ENCODE measurements at places on chromosomes 7 and 10.

DNA sequence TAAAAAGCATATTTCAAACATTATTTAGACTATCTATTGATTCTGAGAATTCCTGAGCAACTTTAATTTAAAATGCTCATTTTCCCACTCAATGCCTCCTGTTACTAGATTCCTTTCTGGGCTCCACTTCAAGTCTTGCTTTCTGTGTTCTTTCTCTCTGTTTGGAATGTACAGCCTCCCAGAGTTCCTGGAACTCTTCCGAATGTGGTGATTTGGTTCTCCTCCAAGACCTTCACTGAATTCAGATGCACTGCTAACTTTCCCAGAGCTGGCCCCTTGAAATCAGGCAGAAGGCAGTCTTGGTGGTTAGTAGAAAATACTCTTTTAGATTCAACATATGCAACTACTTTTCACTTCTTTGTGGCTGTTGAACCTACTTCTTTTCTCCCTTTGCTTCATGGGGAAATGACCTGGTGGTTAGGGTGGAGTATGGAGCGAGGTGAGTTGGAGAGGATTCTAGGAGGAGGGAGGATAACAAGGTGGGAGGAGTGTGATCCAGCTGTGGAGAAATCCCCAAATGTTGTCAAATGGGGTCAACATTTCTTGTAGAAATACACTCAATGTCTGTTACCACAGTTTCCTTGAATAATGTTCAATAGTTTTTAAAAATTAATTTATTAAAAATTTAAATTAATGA lies 27.9 kb upstream of the CCDC7 start:
- no peak overlapping the region for H3K4me3 ChIP-seq
- H3K27ac ChIP-seq = no peak overlapping the region
- H3K27me3 ChIP-seq = no peaks in the 10 kb centered on the region

DNA sequence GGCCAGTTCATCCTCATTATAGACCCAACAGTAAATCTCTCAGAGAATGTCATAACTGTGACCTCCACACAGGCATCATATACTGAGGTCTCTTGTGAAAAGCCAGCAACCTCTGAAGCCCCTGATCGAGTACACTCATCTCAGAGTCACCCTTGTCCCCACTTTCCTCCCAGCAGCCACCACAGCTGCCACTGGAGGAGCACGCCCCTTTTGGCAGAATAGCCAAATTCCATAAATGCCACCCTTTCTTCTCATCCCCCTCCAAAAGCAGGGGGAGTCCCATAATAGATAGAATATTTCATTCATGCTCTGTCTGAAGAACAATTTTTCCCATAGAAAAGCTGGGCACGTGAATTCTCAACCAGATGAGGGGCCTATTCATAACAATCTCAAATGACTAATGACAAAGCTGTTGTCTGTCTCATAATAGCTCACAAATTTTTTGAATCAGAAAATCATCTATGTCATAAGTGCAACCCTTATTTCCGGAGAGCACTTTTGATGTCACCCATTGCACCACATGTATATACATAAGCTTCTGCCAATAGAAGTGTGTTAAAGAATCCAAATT lies 47.4 kb downstream of the SGMS1 start:
- no peak overlapping the region for H3K27ac ChIP-seq
- no peaks in the 10 kb centered on the region for H3K27me3 ChIP-seq
- no peak overlapping the region for H3K4me3 ChIP-seq
- peaks cover 11% of the 10 kb centered on the region for H3K4me1 ChIP-seq
- H3K36me3 ChIP-seq = no peaks in the 10 kb centered on the region
- no peak for DNase-seq

DNA sequence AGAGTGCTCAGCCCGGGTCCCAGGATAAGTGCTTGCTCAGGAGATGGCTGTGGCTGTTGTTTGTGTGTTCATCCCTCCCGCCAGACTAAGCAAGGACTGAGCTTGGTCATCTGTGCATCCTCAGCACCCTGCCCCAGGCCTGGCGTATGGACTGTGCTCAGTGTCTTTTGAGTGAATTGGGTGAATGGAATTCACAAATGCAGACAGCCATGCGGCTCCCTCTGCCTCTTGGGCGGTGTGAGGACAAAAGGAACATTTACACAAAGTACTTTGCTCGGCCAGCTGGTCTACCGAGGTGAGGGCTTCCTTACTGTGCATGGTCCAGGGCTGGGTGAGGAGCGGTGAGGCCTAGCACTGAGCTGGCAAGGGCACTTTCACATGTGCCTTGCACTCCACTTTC lies 120.2 kb downstream of the CDH23 start:
- no peak for DNase-seq
- H3K27ac ChIP-seq = no peak overlapping the region
- no peak overlapping the region for H3K4me3 ChIP-seq
- no peaks in the 10 kb centered on the region for H3K27me3 ChIP-seq
- H3K4me1 ChIP-seq = peaks cover 6% of the 10 kb centered on the region

DNA sequence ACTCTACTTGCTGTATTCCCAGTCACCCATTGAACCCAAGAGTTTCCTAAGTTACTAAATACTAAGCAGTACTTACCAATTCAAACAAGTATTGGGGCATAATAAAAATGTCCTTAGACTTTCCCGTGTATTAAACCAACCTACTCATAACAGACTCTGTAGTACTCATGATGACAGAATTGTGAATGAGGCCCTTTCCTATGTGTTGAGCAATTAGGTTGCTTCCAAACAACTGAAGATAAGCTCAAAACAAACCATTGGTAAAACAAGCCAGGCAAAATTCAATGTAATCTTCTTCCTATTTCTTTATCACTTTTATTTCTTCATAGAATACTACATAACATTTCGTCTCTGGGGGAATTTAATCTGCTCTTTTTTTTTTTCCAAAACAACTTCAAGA lies 106.5 kb upstream of the ANK3 start:
- no peaks in the 10 kb centered on the region for H3K27me3 ChIP-seq
- H3K27ac ChIP-seq = no peak overlapping the region
- no peak for DNase-seq
- H3K36me3 ChIP-seq = no peaks in the 10 kb centered on the region

DNA sequence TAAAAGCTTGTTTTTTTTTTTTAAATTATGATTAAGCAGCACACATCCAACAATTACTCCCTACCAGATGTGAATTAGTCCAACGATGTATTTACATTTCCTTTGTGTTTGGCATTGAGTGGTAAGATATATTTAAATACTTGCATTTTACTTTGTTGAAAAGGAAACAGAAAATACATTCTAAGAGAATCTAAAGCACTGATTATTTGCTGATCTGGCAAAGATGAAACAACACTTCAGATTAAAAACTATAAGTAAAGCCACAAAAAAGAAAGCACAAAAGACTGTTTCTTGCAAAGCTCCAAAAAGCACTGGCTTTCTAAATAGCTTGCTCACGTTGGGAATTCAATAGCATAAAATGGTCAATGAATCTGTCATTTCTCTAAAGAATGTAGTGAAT lies 466.5 kb downstream of the PHTF2 start:
- no peaks in the 10 kb centered on the region for H3K27me3 ChIP-seq
- no peak for DNase-seq
- H3K36me3 ChIP-seq = no peaks in the 10 kb centered on the region
- H3K4me3 ChIP-seq = no peak overlapping the region
- H3K27ac ChIP-seq = no peak overlapping the region
- no peaks in the 10 kb centered on the region for H3K4me1 ChIP-seq

- H3K4me1 ChIP-seq = no peaks in the 10 kb centered on the region
- no peak overlapping the region for H3K27ac ChIP-seq
- no peak overlapping the region for H3K4me3 ChIP-seq
These were observed 177.1 kb downstream of the FRMD4A start for GRCh38 chr10:14153570-14154055.

DNA sequence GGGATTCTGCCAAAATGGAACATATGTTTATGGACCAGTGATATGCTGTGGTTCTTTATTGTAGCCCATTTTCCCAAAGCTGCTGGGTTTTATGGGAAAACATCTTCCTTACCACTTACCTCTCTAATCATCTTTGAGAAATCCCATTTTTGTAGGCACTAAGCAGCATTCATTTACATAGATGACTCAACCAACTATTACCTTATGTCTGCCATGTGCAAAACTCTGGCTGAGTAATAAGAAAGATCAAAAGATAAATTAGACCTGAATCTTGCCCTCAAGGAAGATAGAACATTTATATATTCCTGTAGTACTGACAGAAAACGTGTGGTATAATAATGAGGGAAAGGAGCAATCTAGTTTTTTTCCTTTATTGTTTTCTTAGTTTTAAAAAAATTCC lies 24.3 kb downstream of the CBLL1 start:
- no peak overlapping the region for H3K27ac ChIP-seq
- H3K27me3 ChIP-seq = no peaks in the 10 kb centered on the region
- H3K36me3 ChIP-seq = no peaks in the 10 kb centered on the region

DNA sequence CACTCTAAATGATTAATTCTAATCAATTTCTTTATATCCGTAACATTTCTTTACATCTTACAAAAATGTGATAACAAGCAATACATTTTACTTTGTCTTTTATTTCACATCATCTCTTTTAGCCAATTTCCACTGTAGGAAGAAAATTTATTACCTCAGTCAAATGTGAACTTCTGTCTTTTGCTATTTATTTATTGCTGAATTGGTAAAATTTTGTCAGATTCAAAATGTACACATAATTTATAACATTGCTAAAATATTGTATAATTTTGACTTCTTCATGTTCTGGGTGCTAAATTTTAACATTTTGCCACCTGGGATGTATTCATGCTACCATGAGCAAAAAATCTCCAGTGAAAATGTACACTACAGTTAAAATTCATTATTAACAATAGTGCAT lies 158.0 kb downstream of the HGF start:
- no peaks in the 10 kb centered on the region for H3K4me1 ChIP-seq
- DNase-seq = no peak
- H3K27me3 ChIP-seq = peaks cover 2% of the 10 kb centered on the region
- H3K27ac ChIP-seq = no peak overlapping the region
- H3K36me3 ChIP-seq = no peaks in the 10 kb centered on the region

DNA sequence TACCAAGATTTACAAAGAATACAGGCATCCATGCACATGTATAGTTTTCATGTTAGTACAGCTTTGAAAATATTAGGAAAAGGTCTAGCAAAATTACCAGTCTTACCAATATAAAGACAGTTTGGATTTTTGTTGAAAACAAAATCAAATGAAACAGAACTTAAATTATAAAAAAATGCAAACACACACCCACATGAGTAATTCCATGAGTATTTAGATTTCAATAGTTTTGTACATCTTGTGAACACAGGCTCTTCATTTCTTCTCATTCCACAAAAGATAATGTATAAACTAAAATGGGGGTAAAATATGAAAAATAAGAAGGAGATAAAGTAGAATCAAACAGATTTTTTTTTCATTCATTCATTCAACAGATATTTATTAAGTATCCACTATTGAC lies 682.2 kb upstream of the ANKRD30A start:
- no peak overlapping the region for H3K27ac ChIP-seq
- no peaks in the 10 kb centered on the region for H3K36me3 ChIP-seq
- DNase-seq = no peak
- H3K4me1 ChIP-seq = no peaks in the 10 kb centered on the region
- H3K4me3 ChIP-seq = no peak overlapping the region

- H3K27me3 ChIP-seq = no peaks in the 10 kb centered on the region
- H3K4me1 ChIP-seq = no peaks in the 10 kb centered on the region
- no peak overlapping the region for H3K4me3 ChIP-seq
- H3K27ac ChIP-seq = no peak overlapping the region
These were observed 6.4 kb downstream of the USP54 start for GRCh38 chr10:73584737-73585136.

GRCh38 chr10:26540601-26541000 lies 102.5 kb downstream of the APBB1IP start:
- no peak overlapping the region for H3K27ac ChIP-seq
- no peak overlapping the region for H3K4me3 ChIP-seq
- no peaks in the 10 kb centered on the region for H3K36me3 ChIP-seq
- H3K27me3 ChIP-seq = no peaks in the 10 kb centered on the region
- no peaks in the 10 kb centered on the region for H3K4me1 ChIP-seq

GRCh38 chr10:128024426-128024825 lies 101.8 kb downstream of the MKI67 start:
- DNase-seq = no peak
- no peaks in the 10 kb centered on the region for H3K27me3 ChIP-seq
- H3K27ac ChIP-seq = no peak overlapping the region
- no peaks in the 10 kb centered on the region for H3K36me3 ChIP-seq
- no peak overlapping the region for H3K4me3 ChIP-seq

GRCh38 chr10:118342638-118343020 lies 505 bp upstream of the FAM204A start:
- DNase-seq = no peak
- no peaks in the 10 kb centered on the region for H3K36me3 ChIP-seq
- H3K27me3 ChIP-seq = no peaks in the 10 kb centered on the region
- peaks cover 7% of the 10 kb centered on the region for H3K4me1 ChIP-seq

DNA sequence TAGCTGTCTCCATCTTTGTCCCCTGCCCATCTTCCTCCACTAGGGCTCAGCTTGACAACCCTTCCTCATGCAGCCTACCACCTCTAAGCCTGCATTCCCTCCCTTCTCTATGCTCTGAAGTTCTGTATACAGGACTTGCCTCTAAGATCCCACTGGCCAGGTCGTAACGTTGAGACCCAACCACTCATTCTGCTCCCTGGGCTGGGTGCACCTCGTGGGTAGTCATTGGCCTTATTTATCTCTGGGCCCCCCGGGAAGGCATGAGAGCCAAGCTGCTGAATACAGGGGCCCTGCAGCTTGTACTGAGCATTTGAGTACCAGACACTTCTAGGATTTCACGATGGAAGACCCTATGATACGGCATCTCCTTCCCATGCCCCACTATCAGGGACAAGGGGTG lies 31.2 kb downstream of the MYL10 start:
- no peaks in the 10 kb centered on the region for H3K36me3 ChIP-seq
- H3K4me1 ChIP-seq = no peaks in the 10 kb centered on the region

DNA sequence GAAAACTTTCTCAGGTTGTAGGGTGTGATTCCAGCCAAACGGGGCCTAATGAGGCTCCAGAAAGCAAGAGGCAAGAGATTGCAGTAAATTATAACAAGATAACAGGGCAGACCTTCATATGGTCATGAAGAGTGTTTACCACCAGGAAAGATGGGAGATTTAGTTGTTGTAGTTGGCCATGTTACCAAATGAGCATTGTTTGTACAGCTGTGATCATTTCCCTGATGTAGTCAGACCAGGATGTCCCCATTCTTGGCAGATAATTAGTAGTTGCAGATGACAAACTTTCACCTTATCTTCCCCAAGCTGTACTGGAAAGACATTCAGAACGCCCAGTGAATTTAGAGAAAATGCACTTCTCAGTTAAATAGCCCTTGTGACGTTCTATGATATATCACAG lies 630.8 kb downstream of the ANKRD7 start:
- no peak for DNase-seq
- H3K27ac ChIP-seq = no peak overlapping the region
- no peaks in the 10 kb centered on the region for H3K27me3 ChIP-seq
- H3K4me1 ChIP-seq = no peaks in the 10 kb centered on the region

GRCh38 chr10:70760271-70760787 lies 24.8 kb downstream of the TBATA start:
- H3K4me3 ChIP-seq = no peak overlapping the region
- no peak for DNase-seq
- H3K4me1 ChIP-seq = no peaks in the 10 kb centered on the region

- no peaks in the 10 kb centered on the region for H3K27me3 ChIP-seq
- peaks cover 2% of the 10 kb centered on the region for H3K4me1 ChIP-seq
- no peak for DNase-seq
- no peak overlapping the region for H3K27ac ChIP-seq
- H3K36me3 ChIP-seq = no peaks in the 10 kb centered on the region
- no peak overlapping the region for H3K4me3 ChIP-seq
These were observed 81.7 kb downstream of the ST7 start for GRCh38 chr7:117034851-117035464.

- no peaks in the 10 kb centered on the region for H3K27me3 ChIP-seq
- H3K36me3 ChIP-seq = no peaks in the 10 kb centered on the region
- no peaks in the 10 kb centered on the region for H3K4me1 ChIP-seq
- no peak overlapping the region for H3K27ac ChIP-seq
- no peak for DNase-seq
- H3K4me3 ChIP-seq = no peak overlapping the region
These were observed 411.6 kb upstream of the DPP6 start for GRCh38 chr7:153640586-153640985.

Measured in ovary (tissue), 10 donors.